ENCODE measurements at places on chromosomes 2 and 18. TPM values are rescaled to one million over a fixed set of nuclear protein-coding genes. Genes with fewer than 3 reads are reported as not detected.
A peak's percentile ranks its signal among the peaks of the same experiment; 100 is the strongest.

DNA sequence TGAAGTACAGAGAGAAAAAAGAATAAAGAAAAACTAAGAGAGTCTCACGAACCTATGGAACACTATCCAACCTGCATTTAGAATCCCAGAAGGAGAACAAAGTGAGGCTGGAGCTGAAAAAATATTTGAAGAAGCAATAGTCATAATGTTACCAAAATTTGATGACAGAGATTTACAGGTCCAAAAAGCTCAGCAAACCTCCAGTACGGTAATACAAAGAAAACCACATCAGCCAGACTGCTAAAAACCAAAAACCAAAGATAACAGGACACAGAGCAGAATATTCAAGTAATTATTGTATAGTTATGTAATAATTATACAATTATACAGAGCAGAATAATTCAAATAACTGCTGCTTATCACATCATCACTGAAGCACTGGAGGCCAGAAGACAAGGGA is 23.7 kb downstream of the ATL2 start:
- no peak for DNase-seq

DNA sequence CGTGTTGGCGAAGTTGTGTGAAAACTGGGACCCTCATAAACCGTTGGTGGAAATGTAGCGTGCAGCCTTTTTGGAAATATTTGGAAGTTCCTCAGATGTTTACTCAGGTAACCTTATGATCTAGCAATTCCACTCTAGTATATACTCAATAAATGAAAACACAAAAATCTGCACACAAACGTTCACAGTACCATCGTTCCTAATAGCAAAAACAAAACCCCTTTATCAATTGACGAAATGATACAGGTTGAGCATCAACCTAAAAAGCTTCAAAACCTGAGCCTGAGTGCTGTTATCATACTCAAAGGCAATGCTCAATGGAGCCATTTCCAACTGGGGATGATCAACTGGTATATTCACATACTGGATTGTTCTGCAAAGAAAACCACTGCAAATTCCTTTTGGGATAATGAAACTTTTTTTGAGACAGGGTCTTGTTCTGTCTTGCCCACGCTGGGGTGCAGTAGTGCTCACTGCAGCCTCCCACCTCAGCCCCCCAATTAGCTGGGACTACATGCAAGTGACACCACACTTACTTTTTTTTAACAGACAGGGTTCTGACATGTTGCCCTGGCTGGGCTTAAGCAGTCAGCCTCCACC is 777 bp upstream of the C18orf32 start:
- peak; percentile 25 for DNase-seq

GRCh38 chr2:180246268-180246667 is 239.2 kb upstream of the CWC22 start:
- no peak for DNase-seq

- DNase-seq: no peak
Measured at GRCh38 chr2:133581010-133581760, 12.9 kb upstream of the NCKAP5 start.

DNA sequence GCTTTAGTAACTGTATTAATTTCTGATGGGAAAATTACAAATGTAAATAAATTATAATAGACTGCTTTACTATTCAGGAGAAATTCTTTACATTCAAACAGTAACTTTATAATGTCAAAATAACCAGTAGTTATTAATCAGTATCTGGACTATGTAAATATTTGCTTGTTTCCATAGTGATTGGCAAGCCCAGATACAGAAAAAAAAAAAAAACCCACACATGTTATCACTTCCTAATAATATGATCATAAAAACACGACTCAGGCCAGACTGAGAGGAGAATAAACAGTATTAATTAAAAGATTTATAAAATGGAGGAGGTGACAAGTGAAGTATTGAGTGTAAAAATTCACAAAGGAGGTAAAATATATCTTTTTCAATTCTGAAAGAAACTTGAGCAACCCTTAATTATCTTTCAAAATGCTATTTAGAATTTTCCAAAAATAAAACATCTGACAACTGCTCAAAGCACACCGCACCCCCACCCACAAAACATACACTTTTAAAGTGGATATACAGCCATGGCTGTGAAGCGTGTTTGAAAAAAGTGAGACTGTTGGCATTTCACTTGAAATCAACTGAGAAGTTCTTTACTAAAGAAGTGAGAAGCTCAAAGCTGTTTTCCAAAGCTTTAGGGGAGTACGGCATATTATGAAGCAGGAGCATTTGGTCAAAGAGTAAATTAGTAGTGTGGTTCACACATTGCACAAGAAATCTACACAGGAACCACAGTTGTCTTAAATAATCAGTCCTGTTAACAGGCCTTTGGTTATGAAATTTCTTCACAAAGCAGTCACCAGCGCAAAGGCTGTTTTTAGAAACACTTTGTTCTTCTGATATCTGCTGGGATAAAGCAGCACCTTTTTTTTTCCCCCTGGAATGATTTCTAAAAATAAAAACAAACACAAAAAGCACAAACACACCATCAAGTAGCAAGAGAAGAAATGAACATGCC is 475.8 kb downstream of the TXNL1 start:
- no peak for DNase-seq

- DNase-seq: no peak
Measured at GRCh38 chr2:241736111-241736510, 1.7 kb downstream of the D2HGDH start.

The RAB10 gene
- total RNA-seq: 71.0 TPM

GRCh38 chr18:23105581-23106219 is 29.6 kb upstream of the CABLES1 start:
- no peak for DNase-seq

DNA sequence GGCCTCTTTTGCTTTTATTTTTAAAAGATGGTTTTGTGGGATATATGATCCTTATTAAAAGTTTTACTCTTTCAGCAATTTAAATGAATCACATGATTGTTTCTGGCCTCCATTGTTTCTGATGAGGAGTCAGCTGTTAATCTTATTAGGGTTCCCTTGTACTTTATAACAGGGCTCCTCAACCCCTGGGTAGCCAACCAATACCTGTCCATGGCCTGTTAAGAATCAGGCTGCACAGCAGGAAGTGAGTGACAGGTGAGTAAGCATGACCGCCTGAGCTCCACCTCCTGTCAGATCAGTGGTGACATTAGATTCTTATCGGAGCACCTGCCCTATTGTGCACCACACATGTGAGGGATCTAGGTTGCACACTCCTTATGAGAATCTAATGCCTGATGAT is 45.1 kb upstream of the FAM98A start:
- no peak for DNase-seq

DNA sequence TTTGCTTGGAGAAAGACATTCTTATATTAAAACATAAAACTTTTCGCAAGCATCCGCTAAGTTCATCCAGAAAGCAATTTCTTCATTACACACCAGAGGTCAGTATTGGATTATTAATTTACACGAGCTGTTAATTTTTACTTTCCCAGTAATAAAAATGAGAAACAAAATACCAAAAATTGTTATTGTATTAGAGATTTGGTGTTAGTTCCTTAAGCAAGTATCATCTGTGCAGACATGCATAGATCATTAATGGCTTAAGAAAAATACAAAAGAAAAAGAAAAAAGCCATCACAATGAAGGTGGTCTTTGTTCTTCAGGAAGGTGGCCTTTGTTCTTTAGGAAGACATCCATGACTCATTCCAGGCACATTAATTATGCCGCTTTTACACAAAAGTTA is 53.6 kb upstream of the HNMT start:
- DNase-seq: peak; percentile 23
